Natural killer cell (primary cell): ENCODE measurements at places on chromosomes 7 and 10.

- DNase-seq, result peak; percentile 55
Observed at GRCh38 chr10:112434988-112435619, 11.6 kb downstream of the ZDHHC6 start.

- DNase-seq, result no peak
Observed at GRCh38 chr10:28520346-28520745, 12.6 kb upstream of the WAC start.

DNA sequence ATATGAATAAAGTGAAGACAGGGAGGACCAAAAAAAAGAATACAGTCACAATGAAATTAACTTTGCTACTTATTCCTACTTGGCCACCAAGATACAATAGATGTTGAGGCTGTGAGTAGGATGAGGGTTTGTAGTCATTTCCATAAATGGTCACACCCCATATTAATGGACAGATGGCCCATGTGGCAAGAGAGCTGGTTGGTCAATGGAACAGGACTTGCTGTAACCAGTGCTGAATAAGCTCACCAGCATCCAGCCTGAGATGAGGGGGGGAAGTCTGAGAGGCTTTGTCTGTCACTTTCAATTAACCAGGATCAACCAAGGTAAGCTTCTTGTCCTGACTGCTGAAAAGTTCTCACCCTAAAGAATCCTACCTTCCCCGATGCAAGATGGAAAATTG, 130.4 kb upstream of the KCNMA1 start:
- DNase-seq, result no peak

GRCh38 chr10:122154545-122155366, 116.3 kb upstream of the BTBD16 start:
- DNase-seq, result no peak

- no peak for DNase-seq
Observed at GRCh38 chr7:140275069-140275965, 98.5 kb upstream of the KDM7A start.

- no peak for DNase-seq
Observed at GRCh38 chr7:103934508-103934907, 55.0 kb downstream of the RELN start.

- no peak for DNase-seq
Observed at GRCh38 chr10:17181110-17181509, 20.4 kb downstream of the TRDMT1 start.

DNA sequence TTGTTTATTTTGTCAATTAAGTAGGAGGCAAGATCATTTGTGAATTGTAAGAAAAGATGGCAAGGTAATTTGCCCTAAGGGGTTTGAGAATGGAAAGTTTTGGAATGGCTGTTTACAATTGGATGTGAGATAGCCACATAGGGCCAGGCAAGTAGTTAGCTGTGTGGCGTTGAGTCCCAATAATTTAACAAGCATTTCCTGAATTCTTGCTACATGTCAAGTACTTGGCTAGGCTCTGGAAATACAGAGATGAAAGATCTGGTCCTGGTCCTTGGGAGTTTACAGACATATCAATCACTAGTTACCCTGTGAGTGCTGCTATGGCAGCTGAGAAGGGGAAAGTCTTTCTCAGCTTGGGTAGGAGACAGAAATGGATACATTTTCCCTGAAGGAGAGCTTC, 401.6 kb downstream of the SUGCT start:
- DNase-seq, result no peak

DNA sequence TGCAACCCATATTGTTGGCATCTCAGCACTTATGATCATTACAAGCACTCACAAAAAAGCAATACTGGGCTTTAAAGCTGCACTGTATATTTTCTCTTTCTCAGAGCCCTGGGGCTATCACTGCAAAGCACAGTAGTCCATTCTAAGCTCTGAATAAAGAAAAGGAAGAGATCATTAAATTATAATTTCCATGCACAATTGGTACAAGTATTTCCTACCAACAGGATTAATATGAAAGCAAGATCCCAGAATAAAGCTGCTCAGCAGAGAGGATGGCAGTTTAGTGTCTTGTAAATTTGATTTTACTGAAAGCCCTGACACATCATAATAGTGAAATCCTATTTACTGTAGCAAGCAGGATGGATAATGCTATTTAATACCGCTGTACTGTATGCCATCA, 205.3 kb downstream of the CHCHD3 start:
- no peak for DNase-seq

GRCh38 chr7:30969604-30969970, 5.8 kb downstream of the GHRHR start:
- no peak for DNase-seq

DNA sequence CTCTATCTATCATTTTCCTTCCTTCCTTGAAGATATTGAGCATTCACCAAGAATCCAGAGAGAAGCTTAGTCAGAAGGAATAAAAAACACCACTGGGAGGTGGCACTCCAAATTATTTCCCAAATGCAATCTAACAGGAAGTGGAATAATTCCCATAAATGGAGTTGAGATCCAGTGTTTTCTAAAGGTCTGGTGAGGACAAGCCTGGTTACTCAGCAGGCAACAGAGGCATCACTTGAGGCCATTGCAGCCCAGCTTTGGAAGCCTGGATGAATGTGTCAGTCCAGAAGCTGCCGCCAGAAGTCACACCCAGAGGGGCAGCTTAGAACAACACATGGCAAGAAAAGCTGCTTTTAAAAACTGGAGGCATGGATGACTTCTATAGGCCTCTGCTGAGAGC, 288.9 kb upstream of the KLF6 start:
- no peak for DNase-seq
